AG08396 (cell line): ENCODE measurements at places on chromosomes 5 and 9.

DNA sequence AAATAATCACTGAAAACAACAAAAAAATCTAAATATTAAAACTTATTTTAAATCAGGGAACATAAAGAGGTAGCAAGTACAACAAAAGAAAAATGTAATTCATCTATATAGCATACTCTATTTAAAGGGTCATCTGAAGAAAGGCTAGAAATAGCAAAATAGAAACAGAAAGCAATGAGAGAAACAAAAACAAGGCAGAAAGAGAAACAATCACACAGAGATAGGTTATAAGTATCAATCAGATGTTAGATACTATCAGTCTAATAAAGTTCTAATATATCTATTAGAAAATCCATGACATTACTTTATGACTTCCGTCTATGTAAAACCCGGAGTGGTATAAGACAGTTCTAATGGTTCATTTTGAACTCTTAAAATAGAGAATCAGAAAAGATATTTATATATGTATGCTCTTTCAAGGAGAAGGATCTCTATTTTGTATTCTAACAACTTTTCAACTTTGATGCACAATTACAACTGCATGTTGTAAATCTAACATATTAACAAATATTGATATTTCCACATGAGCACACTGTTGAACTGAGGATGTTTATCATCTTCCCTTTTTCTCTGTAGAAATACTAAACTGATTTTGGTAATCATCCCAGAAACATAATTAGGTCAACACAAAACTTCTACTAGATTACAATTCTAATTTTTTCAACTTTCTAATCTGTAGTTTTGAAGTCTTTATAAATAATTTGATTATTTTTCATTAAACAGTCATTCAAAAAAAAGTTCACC, 15.8 kb downstream of the RICTOR start:
- DNase-seq = no peak

DNA sequence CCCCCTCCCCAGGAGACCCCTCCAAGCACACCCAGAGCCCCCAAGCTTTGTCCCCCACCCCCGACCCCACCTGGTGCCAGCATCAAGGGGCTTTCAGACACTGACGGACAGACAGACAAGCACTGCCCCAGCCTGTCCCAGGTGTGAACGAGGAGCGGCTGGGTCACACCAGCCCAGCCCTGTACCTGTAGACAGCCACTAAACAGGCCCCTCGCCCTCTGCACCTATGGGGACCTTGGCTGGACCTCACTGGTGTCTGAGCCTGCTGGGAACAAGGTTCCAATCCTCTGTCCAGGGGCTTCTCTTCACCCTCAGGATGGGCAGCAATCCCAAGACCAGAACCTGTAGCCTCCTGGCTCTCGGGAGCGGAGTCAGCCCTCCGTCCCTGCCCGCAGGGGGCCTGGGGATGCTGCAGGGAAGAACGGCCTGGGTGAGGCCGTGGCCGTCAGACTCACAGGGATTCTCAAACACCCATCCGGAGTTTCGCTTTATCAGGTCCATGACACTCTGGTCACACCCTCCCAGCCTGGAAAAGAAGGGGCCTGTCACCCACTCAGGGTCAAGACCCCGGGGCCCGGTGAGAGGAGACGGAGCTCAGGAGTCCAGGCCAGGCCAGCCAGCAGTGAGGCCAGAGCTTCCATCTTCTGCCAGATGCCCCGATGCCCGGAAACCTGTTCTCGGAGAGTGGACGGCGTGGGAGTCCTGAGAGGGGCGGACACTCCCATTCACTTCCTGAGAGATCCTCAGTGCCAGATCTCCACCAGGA, 2.8 kb downstream of the LCN6 start:
- no peak for DNase-seq

- peak; percentile 33 for DNase-seq
Measured at GRCh38 chr5:56910210-56910965, 992 bp downstream of the SETD9 start.

DNA sequence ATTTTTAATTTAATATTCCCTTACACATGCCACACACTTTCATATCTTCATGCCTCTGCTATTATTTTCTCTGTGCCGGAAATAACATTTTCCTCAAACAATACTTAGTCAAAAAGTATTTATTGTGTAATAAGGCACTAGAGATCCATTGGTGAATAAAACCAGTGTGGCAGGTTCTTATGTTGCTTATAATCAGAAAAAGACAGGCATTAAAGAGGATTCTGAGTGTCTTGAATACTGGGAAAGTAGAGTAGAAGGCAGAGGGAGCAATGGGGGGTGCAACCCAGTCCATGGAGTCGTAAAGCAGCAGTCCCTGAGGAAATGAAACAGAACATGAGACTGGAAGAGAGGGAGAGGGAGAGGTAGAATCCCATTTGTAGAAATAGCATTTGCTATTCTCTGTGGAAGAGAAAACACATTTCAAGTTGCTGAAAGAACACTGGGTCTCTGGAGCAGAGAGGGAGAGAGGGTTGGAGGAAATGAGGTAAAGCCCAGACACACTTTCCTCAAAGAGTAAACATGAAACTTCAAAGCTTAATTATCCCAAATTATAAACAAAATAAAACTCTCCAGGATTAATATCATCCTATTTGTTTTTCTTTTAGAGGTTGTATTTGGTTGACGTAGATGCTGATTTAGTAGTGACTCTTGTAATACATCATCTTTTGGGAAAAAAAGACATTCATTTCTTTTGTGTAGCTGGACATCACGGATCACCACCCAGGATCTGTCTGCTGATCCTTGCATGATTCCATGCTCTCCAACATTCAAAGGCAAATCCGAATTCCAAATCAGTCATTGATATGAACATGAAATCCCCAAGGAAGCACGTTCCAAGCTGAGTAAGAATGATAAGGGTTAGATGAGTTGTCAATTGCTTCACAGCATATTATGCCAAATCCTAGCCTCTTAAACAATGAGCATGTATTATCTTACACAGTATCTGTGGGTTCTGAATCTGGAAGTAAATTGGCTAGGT, 37.4 kb upstream of the GRAMD2B start:
- no peak for DNase-seq

- no peak for DNase-seq
Measured at GRCh38 chr9:70403166-70403565, 11.3 kb downstream of the KLF9 start.

DNA sequence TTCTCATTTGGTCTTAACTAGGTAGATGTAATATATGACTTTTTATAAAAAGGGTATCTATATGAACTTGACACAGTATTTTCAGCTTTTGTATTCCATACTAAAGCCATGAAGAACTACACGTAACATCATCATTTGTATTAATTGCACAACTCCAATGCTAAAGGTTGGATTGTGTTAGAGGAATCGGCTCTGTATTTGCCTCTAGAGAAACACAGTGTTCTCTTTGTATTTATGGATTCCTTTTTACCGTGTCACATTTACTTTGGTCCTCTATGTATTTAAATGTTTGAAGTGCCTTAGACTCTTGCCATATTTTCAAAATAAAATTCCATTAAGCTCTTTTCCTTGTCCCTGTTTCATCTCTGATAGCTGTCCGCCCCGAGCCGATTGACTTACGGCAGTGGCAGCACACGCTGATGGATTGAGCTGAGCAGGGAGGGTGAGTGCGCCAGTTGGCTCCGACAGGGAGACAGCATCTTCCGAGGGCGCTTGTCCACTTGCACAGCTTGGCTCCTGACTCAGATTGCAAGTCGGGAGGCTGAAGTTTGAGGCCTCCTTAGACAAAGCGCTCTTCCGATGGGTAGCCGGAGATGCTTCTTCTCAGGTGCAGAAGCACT, 95.6 kb upstream of the DMRT1 start:
- no peak for DNase-seq

GRCh38 chr5:142881784-142882126, 111.6 kb downstream of the ARHGAP26 start:
- DNase-seq = no peak

GRCh38 chr5:168227973-168228615, 63.4 kb upstream of the WWC1 start:
- DNase-seq = no peak

- no peak for DNase-seq
Measured at GRCh38 chr9:87834357-87834756, 48.3 kb upstream of the SPATA31E1 start.

- no peak for DNase-seq
Measured at GRCh38 chr5:66249920-66250319, 105.8 kb downstream of the SREK1 start.

DNA sequence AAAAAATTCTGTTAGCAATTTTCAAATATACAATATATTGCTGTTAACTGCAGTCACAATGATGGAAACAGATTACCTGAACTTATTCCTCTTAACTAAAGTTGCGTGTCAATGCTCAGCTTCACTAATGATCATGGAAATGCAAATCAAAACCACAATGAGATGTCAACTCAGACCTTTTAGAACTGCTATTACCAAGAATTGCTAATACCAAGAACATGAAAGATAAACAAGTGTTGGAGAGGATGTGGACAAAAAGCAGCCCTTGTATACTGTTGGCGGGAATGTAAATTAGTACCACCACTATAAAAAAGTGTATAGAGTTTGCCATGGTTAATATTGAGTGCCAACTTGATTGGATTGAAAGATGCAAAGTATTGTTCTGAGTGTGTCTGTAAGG, 1409.7 kb upstream of the CDH18 start:
- DNase-seq = no peak

DNA sequence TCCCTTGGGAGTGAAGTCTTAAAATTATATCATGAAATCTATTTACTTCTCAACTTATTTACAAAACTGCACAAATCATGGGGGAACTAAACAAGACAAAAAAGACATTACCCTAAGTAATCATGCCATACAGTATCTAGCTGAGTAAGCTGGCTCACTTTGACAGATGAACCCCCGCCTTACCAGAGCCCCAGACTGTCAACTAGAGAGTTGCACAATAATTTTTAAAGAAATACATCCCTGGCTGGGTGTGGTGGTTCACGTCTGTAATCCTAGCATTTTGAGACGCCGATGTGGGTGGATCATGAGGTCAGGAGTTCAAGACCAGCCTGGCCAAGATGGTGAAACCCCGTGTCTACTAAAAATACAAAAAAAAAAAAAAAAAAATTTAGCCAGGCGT, 62.3 kb downstream of the LPAR1 start:
- DNase-seq = no peak

GRCh38 chr9:137278061-137278701, 655 bp downstream of the TOR4A start:
- peak; percentile 46 for DNase-seq

DNA sequence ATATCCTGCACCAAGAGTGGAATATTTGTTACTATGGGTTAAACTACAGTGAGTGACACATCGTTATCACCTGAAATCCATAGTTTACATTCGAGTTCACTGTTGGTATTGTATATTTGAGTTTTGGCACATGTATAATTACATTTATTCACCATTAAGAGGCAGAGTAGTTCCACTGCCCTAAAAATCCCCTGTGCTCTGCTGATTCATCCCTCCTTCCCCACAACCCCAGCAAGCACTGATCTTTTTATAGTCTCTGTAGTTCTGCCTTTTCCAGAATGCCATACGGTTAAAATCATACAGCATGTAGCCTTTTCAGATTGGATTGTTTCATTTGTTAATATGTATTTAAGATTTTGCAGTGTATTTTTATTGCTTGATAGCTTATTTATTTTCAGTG, 495.2 kb downstream of the DIRAS2 start:
- no peak for DNase-seq

DNA sequence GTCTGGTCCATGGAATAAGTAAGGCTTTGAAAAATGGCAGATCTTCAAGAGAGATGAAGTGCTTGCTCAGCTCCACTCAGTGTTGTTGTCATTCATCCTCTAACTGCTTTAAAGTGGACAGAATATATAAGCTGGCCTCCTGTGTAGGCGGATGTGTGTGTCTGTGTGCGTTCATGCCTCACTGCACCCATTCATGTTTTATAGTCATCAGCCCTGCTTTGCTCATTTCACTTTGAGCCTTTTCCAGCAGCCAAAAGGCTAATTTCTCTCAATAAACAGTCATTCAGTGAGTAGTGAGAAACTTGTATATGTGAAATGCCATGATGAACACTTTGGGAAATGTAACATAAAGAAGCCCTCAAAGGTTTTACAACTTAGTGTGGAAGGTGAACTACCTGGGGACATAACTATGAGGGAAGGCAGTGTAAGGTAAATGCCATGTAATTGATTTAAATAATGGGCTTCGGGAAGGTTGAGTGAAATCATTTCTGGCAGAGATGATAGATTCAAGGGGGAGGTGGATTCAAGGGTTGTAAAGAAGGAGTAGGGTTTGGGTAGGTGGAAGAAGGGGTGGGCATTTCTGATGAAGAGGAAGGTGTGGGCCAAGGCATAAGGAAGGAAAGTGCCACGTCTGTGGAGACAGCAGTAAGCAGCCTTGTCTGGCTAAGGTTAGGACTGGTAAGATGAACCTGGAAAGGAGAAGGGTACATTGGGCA, 15.7 kb downstream of the TTC23L start:
- no peak for DNase-seq
